ENCODE measurements at places on chromosomes 7 and 10. TPM values are rescaled to one million over a fixed set of nuclear protein-coding genes. Genes with fewer than 3 reads are reported as not detected.

SH2D4B gene
- total RNA-seq, result not detected

OR6B1 gene
- total RNA-seq, result not detected

AKR1C3 gene
- 104 TPM for total RNA-seq

GRM3 gene
- not detected for total RNA-seq

PRXL2A gene
- 3.3 TPM for total RNA-seq

TRAPPC14 gene
- 4.8 TPM for total RNA-seq

NODAL gene
- total RNA-seq, result not detected

STEAP1B gene
- total RNA-seq, result 25.9 TPM

NUTM2D gene
- total RNA-seq, result 2.2 TPM

ASZ1 gene
- not detected for total RNA-seq

SLC26A3 gene
- total RNA-seq, result not detected

NUTM2A gene
- 2.3 TPM for total RNA-seq

KIAA1549 gene
- total RNA-seq, result 0.99 TPM

HPS1 gene
- 38.0 TPM for total RNA-seq

TMEM270 gene
- not detected for total RNA-seq

HMX2 gene
- total RNA-seq, result not detected

BMPER gene
- 11.2 TPM for total RNA-seq

All from smooth muscle cell of trachea (primary cell).